Astrocyte of the spinal cord (primary cell): ENCODE measurements at places on chromosomes 3 and 15.

DNA sequence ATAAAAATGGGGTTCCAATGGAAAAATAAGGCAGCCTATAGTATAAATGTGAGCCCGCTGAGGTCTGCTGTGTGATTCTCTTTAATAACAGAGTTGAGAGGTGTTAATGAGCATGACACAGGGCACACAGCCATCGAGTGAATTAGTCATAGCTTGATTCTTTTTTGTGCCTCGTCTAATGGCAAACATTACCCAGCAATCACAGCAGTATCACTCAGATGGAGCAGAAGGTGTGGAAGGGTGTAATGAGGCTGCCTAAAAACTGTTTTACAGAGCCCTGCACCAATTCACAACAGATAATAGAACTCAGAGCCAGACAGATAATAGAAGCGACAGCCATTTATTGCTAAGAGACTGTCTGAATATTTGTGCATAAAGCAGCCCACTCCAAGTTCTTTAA is 178.6 kb upstream of the TPRG1 start:
- no peak for DNase-seq

DNA sequence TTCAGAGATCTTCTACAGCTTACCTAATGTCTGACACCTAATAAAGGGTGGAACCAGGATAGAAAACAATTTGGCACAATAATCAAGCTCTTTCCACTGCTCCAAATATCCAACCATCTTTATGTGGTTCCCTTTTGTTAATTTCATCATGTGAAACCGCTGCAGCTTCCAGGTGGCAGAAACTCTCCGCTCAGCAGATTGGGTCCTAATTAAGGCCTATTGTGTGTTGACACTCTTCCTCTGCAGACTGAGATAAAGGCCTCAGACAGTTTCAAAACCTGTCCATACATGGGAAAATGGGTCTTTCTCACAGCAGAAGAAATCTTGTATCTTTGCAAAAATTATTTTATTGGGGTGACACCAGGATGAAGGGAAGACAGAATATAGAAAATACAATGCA is 1002.4 kb upstream of the SEMA6D start:
- DNase-seq: no peak

DNA sequence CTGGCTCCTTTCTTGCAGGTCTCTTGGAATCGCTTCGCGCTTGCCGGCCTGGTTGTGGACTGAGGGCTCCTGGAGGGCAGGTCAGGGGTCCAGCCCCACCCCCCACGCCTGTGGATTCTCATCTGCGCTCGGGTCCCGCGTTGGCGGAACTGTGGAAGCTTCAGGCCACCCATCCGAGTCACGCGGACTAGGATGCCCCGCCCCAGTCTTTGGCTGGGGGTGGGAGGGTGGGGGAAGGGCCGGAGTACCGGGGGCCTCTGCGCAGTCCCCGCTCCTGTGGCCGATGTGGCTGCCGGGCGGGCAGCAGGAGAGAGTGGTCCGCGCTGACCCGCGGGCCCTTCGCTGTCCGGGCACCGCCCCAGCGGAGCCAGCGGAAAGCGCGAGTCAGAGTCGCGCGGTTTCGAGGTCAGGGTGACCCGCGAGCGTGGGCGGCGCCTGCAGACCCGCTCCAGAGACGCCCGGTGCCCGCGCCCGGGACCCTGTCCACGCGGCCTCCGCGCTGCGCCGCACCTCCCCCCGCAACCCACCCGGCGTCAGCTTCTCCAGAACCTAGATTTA is 114.2 kb downstream of the KLF13 start:
- peak; percentile 14 for DNase-seq

- no peak for DNase-seq
Observed at GRCh38 chr3:104723000-104723399, 643.7 kb upstream of the ALCAM start.

DNA sequence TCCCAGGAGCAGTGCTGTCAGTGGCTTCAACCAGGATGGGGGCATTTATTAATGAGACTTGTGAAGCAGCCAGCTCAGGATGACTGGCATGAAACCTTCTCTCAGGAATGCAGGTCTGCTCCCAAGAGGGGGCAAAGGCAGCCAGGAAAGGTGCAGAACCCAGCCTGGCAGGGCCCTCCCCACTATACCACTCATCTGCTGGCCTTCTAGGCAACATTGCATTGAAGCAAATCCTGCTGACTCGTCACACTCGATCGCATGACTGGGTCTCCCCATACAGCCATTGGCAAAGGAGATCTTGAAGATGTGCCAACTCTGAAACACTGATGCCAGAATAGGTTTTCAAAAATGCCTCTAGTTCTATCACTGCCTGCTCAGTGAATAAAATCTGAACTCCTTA is 65.7 kb upstream of the CMTM7 start:
- DNase-seq: no peak

GRCh38 chr3:25212736-25213135 is 215.3 kb upstream of the RARB start:
- no peak for DNase-seq

GRCh38 chr15:45225506-45226273 is 26.3 kb upstream of the SLC28A2 start:
- DNase-seq: no peak

- DNase-seq: peak; percentile 78
Observed at GRCh38 chr3:159787794-159788205, 200.8 kb upstream of the IL12A start.

DNA sequence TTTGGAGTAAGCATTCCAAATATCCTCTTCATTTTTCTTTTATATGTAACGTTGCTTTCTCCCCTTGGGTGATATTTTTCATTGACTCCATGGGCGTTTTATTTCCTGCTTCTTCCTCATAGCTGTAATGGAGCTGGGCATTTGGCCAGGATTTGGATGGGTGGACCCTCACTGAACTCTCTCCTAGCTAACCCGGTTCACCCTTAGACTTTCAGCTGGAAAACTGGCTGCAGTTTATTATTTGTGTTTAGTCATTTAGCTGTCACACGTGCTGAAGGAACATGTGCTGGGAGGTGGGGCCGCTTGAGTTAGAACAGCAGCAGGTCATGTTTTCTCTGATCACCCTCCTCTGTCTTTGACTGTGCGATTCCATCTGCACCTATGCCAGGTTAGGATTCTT is 407.6 kb downstream of the ZIC1 start:
- DNase-seq: peak; percentile 31
